DND-41 (cell line): ENCODE measurements at places on chromosomes 5 and 9.

GRCh38 chr5:180193749-180194375 is 15.1 kb downstream of the RASGEF1C start:
- no peak for DNase-seq

DNA sequence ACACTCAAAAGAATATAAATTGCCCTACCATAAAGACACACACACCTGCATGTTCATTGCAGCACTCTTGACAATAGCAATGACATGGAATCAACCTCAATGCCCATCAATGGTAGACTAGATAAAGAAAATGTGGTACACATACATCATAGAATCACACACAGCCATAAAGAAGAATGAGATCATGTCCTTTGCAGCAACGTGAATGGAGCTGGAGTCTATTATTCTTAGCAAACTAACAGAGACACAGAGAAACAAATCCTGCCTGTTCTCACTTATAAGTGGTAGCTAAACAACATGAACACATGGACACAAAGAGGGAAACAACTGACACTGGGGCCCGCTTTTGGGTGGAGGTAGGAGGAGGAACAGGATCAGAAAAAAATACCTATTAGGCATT is 2062.2 kb upstream of the CDH6 start:
- no peak for DNase-seq

- DNase-seq, result peak; percentile 26
These were observed 128.0 kb downstream of the FANCC start for GRCh38 chr9:95189251-95190098.

DNA sequence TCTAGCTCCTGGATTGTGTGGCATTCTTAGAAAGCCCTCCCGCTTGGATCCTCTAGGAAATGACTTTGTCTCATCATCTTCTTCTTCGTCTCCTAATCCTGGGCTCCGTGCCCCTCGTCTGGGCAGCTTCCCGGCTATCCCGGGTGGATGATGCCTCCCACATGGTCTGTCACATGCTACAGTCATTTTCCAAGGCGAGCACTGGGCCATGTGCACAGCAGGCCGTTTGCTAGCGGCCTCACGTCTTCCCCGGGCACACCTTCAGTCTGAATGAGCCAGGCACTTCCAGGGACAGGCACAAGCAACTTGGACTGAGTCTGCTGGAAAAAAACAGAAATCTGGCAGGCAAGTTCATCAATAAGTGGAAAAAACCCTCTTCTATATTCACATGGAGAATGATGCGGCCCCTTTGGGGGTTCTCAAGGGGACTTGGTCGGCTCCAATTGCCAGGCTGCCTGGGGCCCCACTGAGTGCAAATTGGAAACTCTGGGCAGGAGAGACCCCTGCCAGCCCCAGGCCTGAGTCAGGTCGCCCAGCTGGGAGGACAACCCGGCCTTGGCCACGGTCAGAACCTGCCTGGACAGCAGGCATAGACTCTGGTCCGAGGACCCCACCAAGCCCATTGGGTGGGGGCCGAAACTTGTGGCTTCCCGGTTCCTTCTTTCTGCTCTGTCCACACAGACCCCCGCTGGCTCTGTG is 11.1 kb upstream of the WNK2 start:
- DNase-seq, result no peak

GRCh38 chr9:89815903-89816573 is 211.2 kb downstream of the GADD45G start:
- no peak for DNase-seq

DNA sequence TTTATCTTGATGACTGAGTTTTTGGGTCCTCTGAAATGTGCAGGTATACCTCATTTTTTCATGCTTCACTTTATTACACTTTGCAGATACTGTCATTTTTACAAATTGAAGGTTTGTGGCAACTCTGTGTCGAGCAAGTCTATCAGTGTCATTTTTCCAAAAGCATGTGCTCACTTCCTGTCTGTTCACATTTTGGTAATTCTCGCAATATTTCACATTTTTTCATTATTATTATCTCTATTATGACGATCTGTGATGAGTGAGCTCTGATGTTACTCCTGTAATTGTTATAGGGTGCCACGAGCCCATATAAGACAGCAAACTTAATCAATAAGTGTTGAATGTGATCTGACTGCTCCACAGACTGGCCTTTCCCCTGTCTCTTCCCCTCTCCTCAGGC is 73.4 kb upstream of the FBXW11 start:
- no peak for DNase-seq

DNA sequence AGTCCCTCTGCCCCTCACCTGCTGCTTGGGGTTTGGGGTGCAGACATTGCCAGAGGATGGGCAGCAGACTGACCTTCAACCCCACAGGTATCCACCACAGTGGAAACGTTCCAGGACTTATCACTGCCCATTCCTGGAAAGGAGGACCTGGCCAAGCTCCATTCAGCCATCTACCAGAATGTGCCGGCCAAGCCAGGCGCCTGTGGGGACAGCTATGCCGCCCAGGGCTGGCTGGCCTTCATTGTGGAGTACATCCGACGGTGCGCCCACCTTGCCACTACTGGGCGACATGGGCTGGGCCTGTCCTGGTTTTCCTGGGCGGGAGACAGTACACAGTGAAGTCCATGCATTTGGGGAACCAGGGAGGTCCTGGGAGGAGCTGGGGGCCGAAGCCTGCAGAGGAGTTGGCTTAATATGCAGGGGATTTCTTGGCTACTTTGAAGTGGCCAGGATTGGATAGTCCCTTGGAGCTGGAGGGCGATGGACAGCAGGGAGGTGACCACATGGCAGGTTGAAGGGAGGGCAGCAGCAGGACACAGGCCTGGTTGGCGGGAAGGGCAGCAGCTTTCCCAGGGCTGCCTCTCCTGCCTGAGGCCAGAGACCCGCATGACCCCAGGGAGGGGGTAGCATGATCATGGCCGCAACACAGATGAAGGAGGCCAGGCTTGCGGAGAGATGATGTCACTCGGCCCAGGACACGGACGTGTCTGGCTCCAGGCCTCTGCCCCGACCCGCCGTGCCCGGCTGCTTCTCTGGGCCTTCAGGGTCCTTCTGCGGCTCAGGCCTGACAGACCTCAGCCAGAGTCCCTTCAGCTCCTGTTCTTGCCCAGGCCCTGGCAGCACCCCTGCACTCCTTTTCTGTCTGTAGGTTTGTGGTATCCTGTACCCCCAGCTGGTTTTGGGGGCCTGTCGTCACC is 34.6 kb downstream of the USP20 start:
- DNase-seq, result no peak

- DNase-seq, result no peak
These were observed 34.1 kb downstream of the CFAP77 start for GRCh38 chr9:132443951-132444607.

GRCh38 chr9:131809941-131810344 is 70.1 kb upstream of the RAPGEF1 start:
- DNase-seq, result no peak
